ENCODE measurements at places on chromosomes 13 and 19.

DNA sequence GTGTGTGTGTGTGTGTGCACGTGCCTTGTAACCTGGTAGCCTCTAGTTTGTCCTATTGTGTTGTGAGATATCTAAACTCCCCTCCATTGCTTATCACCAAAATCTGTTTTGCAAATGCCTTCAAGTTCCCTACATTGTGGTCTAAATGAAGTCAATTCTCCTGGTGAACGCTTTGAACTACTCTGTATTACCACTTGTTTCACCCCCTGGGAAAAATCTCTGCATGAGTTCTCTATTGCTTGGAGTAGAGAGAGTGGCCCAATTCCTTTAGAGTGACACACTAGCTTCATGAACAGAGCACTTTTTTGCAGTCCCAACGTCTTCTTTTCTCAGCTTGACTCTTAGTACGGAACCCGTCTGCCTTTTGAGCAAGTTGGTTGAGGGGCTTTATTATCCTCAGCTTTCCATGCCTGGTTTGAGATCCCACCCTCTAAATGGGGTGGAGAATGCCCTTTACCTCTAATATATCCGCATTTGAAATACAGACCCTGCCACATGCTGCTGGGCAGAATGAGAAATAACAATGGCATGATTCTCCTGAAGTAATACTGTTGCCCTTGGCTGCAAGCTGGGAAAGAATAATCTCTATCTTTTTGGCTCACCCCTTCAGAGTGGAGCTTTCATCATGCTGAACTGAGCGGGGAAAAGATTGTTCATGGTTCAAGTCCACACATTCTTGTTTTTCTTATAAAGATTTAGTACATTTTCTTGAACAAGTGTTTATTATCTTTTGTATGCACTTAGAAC is 2545.3 kb downstream of the PCDH9 start:
- DNase-seq: no peak

DNA sequence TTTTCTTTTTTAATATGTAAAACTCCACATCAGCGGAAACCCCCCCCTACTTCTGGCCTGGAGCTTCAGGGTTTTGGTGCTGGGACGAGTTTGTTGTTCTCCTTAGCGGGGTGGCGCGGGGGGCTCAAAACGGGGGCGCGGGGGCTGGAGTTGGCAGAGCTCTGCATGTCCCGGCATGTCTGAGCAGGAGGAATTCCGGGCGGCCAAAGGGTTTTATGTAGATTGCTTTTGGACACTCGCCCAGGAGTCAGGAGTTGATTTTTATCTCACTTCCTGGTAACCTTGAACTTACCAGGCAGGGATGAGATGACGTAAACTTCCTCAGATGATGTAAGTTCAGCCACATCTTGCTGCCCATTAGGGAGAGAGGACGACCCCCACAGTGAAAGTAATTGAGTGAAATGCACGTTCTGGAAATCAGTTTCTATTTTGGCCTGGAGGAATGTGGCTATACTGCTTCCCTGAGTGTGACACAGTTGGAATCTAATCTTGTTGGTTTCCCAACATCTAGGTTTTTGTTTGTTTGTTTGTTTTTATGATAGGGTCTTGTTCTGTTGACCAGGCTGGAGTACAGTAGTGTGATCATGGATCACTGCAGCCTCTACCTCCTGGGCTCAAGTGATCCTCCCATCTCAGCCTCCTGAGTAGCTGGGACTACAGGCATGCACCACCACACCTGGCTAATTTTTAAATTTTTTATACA is 21.0 kb upstream of the GDF15 start:
- peak; percentile 60 for DNase-seq

DNA sequence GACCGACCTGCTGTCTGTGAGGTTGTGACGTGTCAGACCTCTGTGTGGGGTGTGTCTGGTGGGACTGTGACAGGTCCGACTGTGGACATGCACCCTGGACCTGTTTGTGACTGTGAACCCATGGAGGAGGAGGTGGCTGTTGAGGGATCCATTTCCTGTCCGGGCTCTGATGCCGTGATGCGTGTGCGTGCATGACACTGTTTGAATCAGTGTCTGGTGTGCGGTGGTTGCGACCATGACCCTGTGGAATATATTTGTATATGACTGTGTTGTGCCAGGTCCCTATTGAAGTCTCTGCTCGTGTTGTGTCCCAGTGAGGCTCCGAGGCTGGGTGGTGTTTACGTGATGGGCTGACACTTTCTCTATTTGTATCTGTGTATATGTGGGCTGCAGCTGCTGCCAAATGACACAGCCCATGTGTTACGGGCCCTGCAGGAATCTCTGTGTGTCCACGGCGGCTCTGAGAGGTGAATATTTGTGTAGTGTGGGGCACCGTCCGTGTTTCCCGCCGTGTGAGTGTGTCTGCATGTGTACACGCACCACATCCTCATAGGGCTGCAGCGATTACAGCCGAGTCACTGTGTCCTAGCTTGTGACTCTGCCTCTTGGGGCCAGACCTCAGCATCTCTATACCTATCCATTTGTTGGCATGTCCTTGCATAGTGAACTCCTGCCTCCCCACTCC is 18.3 kb downstream of the CCDC97 start:
- DNase-seq: no peak

GRCh38 chr19:11227195-11227886 is 12.1 kb upstream of the ANGPTL8 start:
- no peak for DNase-seq

- no peak for DNase-seq
Measured at GRCh38 chr13:40043764-40044163, 388.3 kb downstream of the COG6 start.

DNA sequence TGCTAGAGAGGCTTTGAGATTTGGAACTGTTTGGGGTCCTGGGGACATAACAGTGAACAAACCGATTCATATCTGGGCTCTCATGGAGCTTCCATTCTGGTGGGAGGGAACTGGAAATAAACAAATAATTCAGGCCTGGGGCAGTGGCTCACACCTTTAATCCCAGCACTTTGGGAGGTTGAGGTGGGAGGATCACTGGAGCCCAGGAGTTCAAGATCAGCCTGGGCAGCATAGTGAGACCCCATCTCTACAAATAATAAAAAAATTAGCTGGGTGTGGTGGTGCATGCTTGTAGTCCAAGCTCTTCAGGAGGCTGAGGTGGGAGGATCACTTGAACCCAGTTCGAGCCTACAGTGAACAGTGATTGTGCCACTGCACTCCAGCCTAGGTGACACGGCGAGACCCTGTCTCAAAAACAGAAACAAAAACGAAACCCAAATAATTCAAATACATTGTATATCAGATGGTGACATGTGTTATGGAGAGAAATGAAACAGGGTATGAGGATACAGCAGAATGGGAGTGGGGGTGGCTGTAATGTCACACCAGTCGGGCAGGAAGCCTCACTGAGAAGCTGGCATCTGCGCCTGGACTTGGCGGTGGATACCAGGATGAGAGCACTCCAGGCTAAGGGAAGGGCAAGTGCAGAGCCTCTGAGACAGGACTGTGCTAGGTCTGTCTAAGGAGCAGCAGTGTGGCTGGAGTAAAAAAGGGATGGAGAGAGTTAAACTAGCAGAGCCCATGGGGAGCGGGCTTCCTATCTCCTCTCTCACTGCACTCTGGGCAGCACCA is 131.1 kb upstream of the ZNF536 start:
- no peak for DNase-seq

GRCh38 chr19:412356-413355 is 3.7 kb upstream of the C2CD4C start:
- no peak for DNase-seq

- no peak for DNase-seq
Measured at GRCh38 chr13:33264620-33264978, 21.0 kb downstream of the STARD13 start.

GRCh38 chr13:49840675-49841074 is 48.2 kb upstream of the KPNA3 start:
- DNase-seq: no peak

DNA sequence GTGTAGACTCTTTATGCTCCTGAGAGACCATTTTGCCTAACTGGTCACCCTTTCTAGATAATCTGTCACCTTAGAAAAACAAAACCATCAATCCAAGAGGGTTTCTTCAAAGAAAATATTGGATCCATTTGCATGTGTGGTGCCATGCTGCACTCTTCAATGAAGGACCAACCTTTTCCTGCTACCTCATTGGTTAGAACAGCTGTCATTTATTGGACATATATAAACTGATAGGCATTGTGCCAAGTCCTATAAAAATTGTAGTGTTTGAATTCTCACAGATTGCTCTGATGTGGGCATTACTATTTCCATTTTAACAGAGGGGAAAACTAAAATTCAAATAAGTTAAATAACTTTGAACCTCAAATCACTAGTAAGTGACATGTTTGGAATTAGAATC is 333.2 kb downstream of the MYO16 start:
- DNase-seq: no peak

DNA sequence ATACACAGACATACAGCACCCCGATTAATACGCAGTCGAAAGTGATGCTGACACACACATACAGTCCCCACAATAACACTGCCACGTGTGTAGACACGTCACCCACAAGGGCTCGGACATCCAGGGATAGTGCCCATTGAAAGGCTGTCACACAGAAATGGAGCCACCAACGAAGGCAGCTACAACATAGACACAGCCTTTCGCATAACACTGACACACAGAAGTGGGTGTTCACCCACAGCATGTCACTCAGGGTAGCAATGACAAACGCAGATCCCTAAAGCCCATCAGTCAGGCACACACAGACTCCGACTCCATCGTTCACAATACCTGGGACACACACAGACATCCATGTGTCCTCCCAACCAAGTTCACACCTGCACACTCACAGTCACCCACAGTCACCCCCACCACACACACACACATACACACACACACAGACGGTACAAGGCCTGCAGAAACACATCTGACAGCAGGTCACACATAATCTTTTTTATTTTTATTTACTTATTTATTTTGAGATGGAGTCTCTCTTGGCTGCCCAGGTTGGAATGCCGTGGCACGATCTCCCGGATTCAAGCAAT is 10.4 kb upstream of the NANOS3 start:
- no peak for DNase-seq

DNA sequence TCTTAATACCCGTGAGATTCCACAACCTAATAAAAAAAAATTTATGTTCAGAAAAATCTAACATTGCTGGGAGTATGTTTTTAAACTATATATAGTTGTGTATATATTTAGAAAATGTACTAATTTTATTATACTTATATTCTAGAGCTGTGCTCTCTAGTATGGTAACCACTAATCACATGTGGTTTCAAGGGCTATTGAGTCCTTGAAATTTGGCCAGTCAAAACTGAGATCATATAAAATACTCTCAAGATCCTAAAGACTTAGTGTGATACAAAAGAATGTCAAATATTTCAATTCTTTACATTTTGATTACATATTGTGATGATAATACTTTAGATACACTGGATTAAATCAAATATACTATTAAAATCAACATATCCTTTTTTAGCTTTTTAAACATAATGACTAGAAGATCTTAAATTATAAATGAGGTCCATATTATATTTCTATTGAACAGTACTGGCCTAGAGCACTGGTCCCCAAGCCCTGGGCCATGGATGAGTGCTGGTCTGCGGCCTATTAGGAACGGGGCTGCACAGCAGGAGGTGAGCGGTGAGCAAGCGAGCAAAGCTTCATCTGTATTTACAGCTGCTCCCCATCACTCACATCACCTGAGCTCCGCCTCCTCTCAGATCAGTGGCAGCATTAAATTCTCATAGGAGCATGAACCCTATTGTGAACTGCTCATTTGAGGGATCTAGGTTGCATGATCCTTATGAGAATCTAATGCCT is 176.5 kb upstream of the NBEA start:
- no peak for DNase-seq

GRCh38 chr19:13576726-13577125 is 70.4 kb upstream of the CACNA1A start:
- DNase-seq: no peak

DNA sequence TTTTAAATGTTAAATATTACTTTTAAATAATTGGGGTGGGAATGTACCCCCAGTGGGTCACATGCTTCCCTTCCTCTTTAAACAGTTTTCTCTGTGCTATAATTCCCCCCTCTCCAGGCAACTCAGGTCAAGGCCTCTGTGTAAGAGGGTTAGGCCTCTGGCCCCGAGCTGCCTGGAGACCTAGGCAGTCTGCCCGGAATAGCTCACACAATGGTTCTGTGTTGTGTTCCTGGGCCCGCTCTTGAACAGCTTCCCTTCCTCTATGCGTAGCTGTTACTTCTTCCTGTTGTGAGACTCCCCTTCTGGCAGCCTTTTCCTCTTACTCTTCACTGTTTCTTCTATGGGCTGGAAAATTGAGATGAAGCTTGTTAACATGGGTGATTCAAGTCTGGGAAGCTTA is 14.8 kb upstream of the ZNF492 start:
- DNase-seq: no peak

DNA sequence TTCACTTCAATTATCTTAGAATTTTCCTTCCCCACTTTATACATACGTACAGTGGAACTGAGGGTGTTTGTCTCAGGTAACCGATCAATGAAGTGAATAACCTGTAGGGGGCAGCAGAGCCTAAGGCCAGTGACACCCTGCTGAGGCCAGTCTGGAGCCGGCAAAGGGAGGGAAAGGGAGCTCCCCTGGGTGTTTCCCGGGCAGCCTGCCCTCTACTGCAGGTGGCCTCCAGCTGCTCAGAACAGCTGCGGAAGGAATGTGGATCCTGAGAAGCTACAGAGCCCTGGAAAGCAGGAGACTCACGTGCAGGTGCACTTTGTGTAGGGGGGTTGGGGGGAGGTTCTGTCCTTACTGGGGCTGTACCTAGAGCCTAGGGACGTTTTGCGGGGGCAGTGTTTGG is 832 bp upstream of the ZNF491 start:
- DNase-seq: peak; percentile 46

DNA sequence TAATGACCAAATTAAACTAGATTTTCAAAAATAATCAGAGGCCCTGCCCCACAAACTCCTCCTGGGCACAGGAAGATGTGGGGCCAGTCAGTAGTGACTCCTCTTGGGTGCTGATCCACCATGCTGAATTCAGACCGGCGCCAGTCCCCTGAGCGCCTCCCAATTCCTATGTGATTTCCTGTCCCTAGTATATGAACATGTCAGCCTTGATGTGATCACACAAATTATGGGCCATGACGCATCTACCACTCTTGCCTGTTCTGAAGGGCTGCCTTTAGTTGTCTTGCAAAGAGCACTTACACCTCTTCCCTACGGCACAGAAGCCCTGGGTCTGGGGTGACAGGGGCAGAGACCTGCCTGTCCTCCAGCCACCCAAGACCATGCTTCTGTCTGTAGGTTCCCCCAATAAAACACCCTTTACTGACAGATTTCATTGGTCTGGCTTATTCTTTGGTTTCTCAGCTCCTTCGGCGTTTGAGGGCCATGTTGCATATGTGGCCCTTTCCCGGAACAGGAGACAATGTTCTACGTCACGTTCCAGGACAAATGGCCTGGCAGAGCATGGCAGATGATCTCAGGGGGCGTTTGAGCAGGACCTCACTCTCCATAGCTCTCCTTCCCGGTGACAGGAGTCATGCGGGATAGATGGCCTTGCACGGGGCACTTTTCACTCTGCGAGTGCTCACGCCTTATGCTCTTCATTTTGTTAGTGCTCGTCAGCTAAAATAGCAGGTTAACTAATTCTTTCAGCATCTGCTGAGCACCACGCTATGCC is 5.6 kb upstream of the ATP11A start:
- no peak for DNase-seq

DNA sequence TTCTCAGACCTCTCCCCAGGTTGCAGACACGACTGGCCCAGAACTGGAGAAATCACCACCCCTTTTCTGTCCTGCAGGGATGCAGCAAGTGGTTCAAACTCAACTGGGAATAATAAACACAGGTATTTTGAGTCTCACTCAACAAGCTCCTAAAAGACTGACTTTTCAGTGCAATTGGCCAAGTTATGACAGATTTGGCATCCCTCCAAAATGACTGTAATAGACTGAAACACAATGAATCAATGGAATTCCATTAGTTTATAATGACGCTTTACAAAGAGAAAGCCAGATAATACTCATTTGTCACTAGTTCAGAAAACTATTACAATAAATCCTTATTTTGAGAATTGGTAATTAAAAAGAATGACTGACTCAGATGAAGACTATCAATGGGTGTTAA is 38.1 kb downstream of the MIPEP start:
- DNase-seq: no peak

Measured in forelimb muscle (tissue), 1 donor.